Right renal cortex interstitium (tissue), 3 donors: ENCODE measurements at places on chromosomes 16 and 17.

- no peak for DNase-seq
These were observed 24.4 kb downstream of the SRL start for GRCh38 chr16:4217204-4218131.

- DNase-seq, result no peak
These were observed 52.6 kb downstream of the MYO1D start for GRCh38 chr17:32824334-32824733.

DNA sequence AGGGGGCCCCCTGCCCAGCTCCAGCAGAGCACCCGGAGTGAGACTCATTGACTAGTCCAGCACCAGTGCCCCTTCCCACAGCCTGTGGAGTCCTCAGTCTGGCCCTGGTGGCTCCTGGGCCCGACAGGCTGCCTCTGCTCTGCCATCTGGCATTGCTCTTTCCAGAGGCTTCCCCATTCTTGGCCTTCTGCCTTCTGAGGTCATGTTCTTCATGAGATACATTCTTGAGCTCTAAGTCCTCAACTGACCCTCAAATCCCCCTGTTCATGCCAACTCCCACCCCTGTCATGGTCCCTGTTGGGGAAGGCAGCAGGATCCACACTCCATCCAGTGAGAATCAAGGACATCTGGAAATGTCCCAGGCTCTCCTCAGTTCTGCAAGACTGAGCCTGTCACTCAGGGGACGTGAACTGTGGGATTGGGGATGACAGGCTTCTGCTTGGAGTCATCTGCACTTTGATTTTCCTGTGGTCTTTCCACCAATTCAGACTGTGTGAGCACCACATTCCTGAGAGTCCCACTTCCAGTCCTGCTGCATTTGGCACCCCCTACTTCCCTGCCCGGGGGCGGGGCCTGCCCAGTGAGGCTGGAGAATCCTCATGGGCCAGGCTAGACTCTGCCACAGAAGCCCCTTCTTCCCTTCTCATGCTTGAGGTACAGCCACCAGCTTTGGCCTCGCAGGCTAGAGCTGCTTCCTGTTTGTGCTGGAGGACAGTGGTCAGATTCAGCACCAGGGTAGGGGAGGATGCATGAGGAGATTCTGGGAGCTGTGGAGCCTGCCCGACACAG is 2.7 kb downstream of the TRPV2 start:
- no peak for DNase-seq

DNA sequence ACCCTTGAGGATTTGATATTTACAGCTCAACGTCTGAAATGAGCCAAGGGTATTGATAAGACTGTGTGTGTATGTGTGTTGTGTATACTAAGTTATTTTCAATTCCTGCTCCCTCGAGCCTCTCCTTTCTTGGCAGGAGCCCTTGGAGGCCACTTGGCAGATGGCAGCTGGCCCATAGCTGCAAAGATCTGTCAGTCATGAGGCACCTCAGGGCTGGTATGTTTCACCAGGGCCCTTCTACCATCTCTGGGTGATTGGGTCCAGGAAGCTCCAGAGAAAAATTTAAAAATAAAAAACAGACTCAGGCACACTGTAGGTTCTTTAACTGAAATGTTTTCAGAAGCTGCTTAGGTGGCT is 355.7 kb downstream of the HAPSTR1 start:
- DNase-seq, result no peak
